Trophoblast cell (in vitro differentiated cells and primary cell): ENCODE measurements at places on chromosomes 16 and 17.
A peak's percentile ranks its signal among the peaks of the same experiment; 100 is the strongest.

DNA sequence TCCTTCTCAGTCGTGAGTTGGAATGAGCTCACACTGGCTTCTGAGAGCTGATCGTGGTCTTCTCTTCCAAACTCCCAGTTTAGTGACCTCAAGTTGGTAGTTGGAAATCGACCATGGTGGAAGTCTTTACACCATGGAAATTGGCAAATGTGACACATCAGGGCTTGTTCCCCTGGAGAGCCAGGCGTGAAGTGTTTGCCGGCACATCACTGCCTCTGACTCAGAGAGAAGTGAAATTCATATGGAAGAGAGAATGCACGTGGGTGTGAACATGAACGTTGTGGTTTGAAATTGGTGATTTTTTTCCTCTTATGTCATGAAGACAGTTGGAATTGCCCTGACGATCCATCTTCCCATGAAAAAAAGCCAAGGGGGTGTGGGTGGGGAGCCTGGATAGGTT is 47.4 kb downstream of the AXIN2 start:
- DNase-seq: peak; percentile 35

DNA sequence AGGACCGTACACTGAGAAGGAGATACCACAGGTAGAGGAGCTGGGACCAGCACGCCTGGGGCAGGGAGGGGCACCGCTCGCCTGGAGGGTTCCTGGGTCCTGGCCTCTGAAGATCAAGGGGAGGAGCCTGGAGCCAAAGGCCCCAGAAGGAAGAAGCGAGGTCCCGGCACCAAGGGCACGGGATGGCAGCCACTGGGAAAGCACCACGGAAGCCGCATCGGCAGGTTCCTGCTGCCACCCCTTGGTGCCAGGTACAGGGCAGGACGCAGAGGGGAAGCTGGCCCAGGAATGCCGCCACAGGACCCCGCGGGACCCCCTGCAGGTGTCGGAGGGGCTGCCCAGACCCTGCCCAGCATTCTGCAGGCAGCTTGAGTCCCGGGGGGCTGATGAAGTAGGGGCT is 42.5 kb upstream of the CBFA2T3 start:
- DNase-seq: no peak

DNA sequence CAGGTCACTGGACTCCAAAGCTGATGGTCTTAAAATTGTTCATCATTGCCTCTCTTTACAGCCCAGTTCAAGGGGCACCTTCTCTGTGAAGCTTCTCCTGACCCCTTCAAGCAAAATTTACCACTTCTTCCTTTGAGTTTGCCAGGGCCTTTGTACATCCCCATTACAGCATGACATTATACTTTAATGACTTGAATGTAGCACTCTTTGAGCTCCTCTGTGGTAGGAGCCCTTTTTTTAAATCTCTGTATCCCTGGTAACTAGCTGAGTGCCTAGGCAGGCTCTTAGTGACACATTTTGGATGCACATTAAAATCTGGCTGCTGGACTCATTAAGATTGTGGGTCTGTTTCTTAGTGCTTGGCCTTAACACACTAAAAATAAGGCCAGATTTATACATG is 412.1 kb downstream of the CA10 start:
- DNase-seq: no peak

DNA sequence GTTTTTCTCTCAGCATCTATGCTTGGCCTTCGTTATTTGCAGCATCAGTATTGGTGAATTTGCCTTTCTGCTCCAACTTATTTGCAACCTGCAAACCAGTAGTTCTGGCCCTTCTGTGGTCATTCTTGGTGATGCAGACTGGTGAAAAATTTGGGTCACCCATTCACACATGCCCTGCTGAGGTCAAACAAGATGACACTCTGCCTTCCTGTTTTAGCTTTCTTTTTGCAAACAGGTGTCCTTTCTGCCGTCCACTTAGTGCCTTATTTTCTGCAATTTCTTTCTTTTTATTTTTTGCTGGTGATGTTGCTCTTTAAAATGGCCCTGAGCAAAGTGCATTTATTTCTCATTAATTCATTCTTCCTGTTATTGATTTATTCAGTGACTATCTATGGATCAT is 31.3 kb downstream of the PLCG2 start:
- DNase-seq: no peak

DNA sequence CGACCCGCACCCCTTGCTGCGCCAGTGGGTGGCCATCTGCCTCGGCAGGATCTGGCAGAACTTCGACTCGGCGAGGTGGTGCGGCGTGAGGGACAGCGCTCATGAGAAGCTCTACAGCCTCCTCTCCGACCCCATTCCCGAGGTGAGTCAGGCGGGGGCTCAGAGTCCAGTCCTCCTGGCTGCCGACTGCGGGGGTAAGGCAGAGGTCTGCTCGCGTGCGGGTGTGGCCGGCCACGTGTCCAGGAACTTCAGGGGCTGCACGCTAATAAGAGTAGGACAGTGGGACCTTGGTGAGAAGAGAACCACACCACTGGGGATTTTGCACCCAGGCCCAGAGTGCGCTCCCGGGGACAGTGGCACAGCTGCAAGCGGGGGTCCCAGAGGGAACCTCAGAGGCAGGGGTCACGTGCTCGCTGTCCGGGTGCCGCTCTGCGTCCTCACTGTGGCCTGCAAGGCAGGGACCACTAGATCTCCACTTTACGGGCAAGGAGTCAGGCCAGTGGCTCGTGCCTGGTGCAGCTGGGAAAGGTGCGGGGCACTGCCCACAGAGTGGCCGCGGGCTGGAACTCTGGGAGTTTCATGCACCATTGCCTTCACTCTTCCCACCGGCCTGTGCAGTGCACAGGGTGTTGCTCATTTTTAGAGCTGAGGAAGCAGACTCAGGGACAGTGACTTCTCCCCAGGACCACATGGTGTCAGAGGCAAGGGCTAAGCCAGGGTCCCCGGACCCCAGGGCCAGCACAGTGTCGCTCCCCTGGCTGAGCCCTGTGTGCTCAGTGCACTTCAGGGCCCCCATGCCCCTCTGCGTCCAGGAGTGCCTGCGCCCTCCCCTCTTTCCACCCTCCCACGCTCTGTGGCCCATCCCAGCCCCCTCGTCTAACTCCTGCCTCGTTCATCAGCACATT is 107.6 kb upstream of the CHMP6 start:
- DNase-seq: no peak

DNA sequence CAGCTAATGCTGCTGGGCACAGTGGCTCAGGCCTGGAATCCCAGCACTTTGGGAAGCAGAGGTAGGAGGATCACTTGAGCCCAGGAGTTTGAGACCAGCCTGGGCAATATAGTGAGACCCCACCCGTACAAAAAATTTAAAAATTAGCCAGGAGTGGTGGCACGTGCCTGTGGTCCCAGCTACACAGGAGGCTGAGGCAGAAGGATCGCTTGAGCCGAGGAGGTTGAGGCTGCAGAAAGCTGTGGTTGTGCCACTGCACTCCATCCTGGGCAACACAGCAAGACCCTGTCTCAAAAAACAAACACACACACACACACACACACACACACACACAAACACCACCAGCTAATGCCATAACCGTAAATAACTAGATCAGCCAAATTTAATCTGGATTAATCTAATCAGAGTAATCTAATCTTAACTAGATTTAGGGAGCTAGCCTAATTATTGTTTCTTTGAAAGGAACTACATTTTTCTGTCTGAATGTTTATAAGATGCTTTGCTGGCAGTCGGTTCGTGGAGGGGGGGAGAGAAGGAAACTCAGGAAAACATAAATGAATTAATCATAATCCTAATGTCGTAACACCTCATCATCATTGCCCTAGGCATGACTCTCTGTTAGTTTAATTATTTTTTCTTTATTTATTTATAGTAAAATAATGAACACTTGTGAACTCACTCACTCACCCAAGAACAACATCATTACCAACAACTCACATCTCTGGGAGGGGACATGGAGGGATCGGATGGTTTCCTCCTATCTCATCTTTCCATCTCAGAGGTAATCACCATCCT is 12.5 kb upstream of the RBBP6 start:
- DNase-seq: no peak

DNA sequence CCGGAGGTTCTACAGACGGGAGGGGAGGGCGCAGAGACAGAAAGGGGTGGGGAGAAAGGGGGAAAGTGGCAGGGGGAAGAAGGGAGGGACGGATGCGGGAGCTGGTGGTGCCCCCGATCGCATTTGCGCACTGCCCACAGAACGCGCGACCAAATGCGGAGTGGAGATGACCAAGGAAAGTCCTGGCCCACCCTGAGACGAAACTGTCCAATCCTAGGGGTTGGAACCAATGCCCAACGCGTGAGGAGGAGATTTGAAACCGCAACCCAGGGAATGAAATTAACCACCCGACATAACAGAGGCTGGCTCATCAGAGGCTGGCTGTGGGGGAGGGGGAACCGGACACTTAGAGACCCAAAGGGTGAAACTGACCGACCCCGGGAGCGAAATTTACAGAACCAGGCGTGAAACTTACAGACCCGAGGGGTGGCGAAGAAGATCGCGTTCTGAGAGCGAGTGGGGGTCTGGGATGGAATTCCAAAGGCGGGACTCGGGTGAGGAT is 1.4 kb downstream of the HES7 start:
- DNase-seq: peak; percentile 15
